Lower lobe of right lung (tissue), 2 donors: ENCODE measurements at places on chromosomes 1 and 21. TPM values are rescaled to one million over a fixed set of nuclear protein-coding genes. Genes with fewer than 3 reads are reported as not detected.

The BARHL2 gene
- total RNA-seq = not detected

The UTS2 gene
- total RNA-seq = not detected

The VHLL gene
- total RNA-seq = not detected

The HNRNPR gene
- total RNA-seq = 84.9 TPM

The TNFRSF4 gene
- total RNA-seq = 3.0 TPM

The SLC6A17 gene
- total RNA-seq = not detected

The TBX15 gene
- total RNA-seq = 0.15 TPM

The TSPAN1 gene
- 68.9 TPM for total RNA-seq

The SH3D21 gene
- 8.5 TPM for total RNA-seq

The FMO5 gene
- 106 TPM for total RNA-seq

The AK4 gene
- total RNA-seq = 7.0 TPM

The NBPF26 gene
- total RNA-seq = 2.4 TPM

The TMPRSS15 gene
- total RNA-seq = not detected

The SYNC gene
- total RNA-seq = 14.5 TPM

The PROX1 gene
- total RNA-seq = 11.7 TPM

The FCRL5 gene
- total RNA-seq = 1.2 TPM

The MAN1C1 gene
- 20.4 TPM for total RNA-seq

The TRAF3IP3 gene
- total RNA-seq = 12.4 TPM

The CFHR5 gene
- not detected for total RNA-seq

The CD5L gene
- total RNA-seq = 6.8 TPM

The TNFAIP8L2 gene
- 17.8 TPM for total RNA-seq

The KIF17 gene
- total RNA-seq = 8.4 TPM

The PRAMEF13 gene
- not detected for total RNA-seq

The TTF2 gene
- total RNA-seq = 18.0 TPM

The HPCAL4 gene
- total RNA-seq = 0.41 TPM

The RYR2 gene
- 4.8 TPM for total RNA-seq

The NBPF4 gene
- not detected for total RNA-seq

The C2CD2 gene
- total RNA-seq = 23.8 TPM

The SPRR5 gene
- not detected for total RNA-seq

The KRTAP21-2 gene
- total RNA-seq = not detected

The IRF6 gene
- total RNA-seq = 18.2 TPM

The OXCT2 gene
- total RNA-seq = 0.47 TPM

The LDLRAD2 gene
- total RNA-seq = 0.32 TPM

The KCNE1 gene
- total RNA-seq = 21.7 TPM
